ENCODE measurements at places on chromosomes 1 and 21.
A peak's percentile ranks its signal among the peaks of the same experiment; 100 is the strongest.

GRCh38 chr21:8988696-8989095, 1532.7 kb upstream of the TPTE start:
- no peaks in the 10 kb centered on the region for H3K4me1 ChIP-seq
- H3K4me3 ChIP-seq: no peak overlapping the region
- H3K27me3 ChIP-seq: no peaks in the 10 kb centered on the region

DNA sequence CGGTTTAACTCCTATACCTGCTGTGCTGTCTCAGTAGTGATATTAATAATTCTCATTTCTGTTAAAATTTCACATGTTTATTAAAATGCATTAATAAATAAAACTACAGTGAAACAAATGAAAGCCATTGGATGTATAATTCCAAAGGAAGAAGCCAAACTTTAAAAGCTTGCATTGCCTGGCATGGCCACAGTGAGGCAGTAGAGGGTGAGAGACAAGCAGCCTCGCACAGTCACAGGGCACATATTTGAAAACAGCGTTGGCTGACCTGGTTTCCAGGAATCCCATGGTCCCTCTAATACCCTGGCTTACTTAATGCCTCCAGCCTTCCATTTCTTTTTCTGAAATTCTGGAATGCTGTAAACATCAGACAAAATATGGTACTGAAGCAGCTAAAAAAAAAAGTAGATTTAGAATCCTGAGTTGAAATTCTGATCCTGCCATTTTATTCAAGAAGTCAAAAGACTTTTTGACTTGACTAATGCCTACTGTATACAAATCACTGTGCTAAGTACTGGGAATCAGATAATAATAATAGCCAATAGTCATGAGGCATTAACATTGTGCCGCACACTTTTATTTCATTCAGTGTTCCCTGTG, 6.7 kb upstream of the RNASEL start:
- peak; percentile 41 for DNase-seq
- peaks cover 16% of the 10 kb centered on the region for H3K27me3 ChIP-seq
- peaks cover 7% of the 10 kb centered on the region for H3K4me1 ChIP-seq
- no peak overlapping the region for H3K4me3 ChIP-seq

DNA sequence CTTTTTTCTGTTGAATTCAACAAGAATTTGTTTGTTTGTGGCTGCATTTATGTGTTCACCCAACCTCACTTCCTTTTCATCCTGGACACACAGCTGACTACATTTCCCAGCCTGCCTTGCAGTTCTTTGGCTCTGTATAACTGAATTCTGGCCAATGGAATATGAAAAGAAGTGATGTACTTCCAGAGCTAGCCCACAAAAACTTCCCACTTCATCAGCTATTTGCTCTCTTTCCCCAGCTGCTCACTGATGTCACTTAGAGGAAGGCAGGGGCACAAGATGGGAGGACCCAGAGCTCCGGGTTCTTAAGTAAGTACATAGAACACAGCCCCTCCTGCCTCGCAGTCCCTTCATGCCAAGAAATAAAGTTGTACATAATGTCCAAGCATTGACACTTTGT, 235.0 kb upstream of the FGGY start:
- no peaks in the 10 kb centered on the region for H3K27me3 ChIP-seq
- H3K4me3 ChIP-seq: no peak overlapping the region
- H3K4me1 ChIP-seq: peaks cover 34% of the 10 kb centered on the region

- no peak for DNase-seq
- no peak overlapping the region for H3K27ac ChIP-seq
- H3K4me1 ChIP-seq: peaks cover 8% of the 10 kb centered on the region
- H3K4me3 ChIP-seq: no peak overlapping the region
- no peaks in the 10 kb centered on the region for H3K27me3 ChIP-seq
- peaks cover 38% of the 10 kb centered on the region for H3K36me3 ChIP-seq
Measured at GRCh38 chr1:235190431-235190830, 29.4 kb upstream of the RBM34 start.

GRCh38 chr1:7513081-7513480, 258.0 kb upstream of the VAMP3 start:
- no peak for DNase-seq
- H3K36me3 ChIP-seq: no peaks in the 10 kb centered on the region
- H3K4me3 ChIP-seq: no peak overlapping the region
- H3K27ac ChIP-seq: no peak overlapping the region
- H3K27me3 ChIP-seq: no peaks in the 10 kb centered on the region
- H3K4me1 ChIP-seq: no peaks in the 10 kb centered on the region

GRCh38 chr1:198143797-198144196, 13.0 kb upstream of the NEK7 start:
- peak overlapping the region; percentile 37 for H3K4me3 ChIP-seq
- peak overlapping the region; percentile 18 for H3K27ac ChIP-seq
- no peak for DNase-seq

DNA sequence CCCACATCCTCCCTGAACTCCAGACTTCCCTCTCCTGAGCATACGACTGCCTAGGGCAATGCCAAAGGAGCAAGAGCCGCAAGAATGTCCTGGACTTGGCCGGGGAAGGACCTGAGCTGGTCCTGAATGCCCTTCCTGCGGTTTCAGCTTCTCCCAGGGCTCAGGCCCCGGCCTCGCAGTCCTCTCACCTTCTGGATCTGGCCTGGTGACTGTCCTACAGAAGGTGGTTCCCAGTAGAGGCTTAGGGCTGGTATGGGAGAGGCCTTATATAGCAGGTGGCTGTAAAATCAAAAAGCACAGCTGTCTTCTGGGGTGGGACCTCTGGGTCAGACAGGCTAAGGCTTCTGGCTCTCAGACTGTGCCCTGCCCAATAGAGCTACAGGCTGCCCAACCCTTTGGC, at the start of gene LYPD8:
Gene LYPD8, minus strand, starts transcription at position 243 of the 400 bp plus-strand sequence. CDS start 4,678 bp downstream, outside the sequence.
- no peak for DNase-seq
- no peak within 1 kb of the TSS for H3K27ac ChIP-seq
- H3K27me3 ChIP-seq: no peaks in the 10 kb centered on the region
- H3K4me1 ChIP-seq: peaks cover 2% of the 10 kb centered on the region
- no peak within 1 kb of the TSS for H3K4me3 ChIP-seq
- H3K36me3 ChIP-seq: no peaks in the 10 kb centered on the region

DNA sequence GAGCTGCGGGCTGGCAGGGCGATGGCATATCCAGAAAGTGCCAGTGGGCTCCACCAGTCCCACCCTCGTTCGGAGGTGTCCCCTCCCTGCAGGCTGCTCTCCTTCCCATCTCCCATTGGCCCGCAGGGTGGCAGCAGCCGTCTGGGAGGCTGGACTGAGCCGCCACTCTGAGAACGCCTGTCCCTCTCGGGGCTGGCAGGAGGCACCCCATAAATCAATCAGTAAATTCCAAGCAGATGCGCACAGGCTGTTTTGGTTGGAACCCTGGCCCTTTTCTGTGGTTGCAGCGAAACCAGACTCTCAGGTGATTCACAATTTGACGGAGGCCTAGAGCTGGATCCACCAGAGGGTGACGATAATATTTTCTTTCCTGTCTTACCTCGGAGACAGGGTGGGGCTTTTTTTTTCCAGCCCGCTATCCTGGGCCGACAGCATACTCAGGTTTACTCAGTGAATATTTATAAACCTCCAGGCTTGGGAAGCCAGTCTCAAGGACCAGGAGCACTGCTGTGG, 99.7 kb downstream of the GLIS1 start:
- H3K4me1 ChIP-seq: no peaks in the 10 kb centered on the region
- H3K4me3 ChIP-seq: no peak overlapping the region
- H3K27me3 ChIP-seq: no peaks in the 10 kb centered on the region
- no peak for DNase-seq
- no peak overlapping the region for H3K27ac ChIP-seq

DNA sequence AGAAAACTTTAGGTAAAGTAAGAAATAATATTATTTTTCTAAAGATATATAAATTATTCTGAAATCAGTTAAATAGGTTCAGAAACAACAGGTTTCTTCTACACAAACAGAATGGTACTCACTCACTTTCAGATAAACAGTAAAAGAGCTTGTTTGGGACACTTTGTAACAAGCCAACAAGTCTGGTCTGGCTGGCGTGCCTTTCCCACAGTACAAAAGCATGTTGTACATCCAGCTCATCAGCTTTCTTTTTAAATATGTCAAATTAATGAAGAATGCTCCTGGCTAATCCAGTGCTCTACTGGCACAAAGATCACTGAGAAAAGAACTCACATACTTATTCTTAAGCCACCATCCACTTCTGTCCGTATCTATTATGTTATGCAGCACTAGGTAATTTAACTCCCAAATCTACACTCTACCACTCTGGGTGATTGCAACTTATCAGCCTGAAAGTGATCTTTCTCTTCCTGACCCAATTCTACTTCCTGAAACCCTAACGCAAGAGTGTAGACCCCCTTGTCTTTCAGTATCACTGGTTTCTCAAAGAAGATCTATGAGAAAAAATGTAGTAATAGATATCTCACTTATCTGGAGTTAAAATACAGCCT, 32.6 kb downstream of the TRIT1 start:
- no peak for DNase-seq
- no peak overlapping the region for H3K4me3 ChIP-seq
- peaks cover 18% of the 10 kb centered on the region for H3K36me3 ChIP-seq
- no peak overlapping the region for H3K27ac ChIP-seq
- H3K4me1 ChIP-seq: peaks cover 12% of the 10 kb centered on the region

DNA sequence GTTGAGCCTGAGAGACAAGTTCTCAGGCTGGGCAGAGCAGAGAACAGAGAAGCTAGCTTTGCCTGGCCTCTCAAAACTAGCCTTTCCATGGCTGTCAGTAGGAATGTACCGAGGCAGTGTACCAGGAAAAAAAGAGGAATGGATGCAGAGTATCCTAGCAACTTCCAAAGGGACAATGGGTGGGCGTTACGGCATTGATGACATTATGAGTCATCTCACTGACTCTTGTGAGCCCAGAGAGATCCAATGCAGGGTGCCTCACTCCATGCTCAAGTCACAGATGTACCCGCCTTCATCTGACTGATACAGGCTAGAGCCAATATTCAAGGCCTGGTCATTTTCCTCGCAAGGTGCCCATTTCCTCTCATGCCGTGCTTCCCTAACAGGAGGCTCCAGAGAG, 51.4 kb upstream of the C8B start:
- no peaks in the 10 kb centered on the region for H3K4me1 ChIP-seq
- no peaks in the 10 kb centered on the region for H3K36me3 ChIP-seq
- no peak overlapping the region for H3K27ac ChIP-seq
- H3K27me3 ChIP-seq: no peaks in the 10 kb centered on the region
- DNase-seq: no peak
- H3K4me3 ChIP-seq: no peak overlapping the region

- H3K4me3 ChIP-seq: no peak overlapping the region
- DNase-seq: no peak
- H3K27me3 ChIP-seq: peaks cover 3% of the 10 kb centered on the region
- no peaks in the 10 kb centered on the region for H3K4me1 ChIP-seq
- no peak overlapping the region for H3K27ac ChIP-seq
Measured at GRCh38 chr1:38076038-38076437, 29.4 kb upstream of the POU3F1 start.

- H3K27ac ChIP-seq: no peak overlapping the region
- no peaks in the 10 kb centered on the region for H3K27me3 ChIP-seq
- no peak for DNase-seq
- peaks cover 38% of the 10 kb centered on the region for H3K4me1 ChIP-seq
Measured at GRCh38 chr1:186291271-186291670, 83.8 kb downstream of the TPR start.

DNA sequence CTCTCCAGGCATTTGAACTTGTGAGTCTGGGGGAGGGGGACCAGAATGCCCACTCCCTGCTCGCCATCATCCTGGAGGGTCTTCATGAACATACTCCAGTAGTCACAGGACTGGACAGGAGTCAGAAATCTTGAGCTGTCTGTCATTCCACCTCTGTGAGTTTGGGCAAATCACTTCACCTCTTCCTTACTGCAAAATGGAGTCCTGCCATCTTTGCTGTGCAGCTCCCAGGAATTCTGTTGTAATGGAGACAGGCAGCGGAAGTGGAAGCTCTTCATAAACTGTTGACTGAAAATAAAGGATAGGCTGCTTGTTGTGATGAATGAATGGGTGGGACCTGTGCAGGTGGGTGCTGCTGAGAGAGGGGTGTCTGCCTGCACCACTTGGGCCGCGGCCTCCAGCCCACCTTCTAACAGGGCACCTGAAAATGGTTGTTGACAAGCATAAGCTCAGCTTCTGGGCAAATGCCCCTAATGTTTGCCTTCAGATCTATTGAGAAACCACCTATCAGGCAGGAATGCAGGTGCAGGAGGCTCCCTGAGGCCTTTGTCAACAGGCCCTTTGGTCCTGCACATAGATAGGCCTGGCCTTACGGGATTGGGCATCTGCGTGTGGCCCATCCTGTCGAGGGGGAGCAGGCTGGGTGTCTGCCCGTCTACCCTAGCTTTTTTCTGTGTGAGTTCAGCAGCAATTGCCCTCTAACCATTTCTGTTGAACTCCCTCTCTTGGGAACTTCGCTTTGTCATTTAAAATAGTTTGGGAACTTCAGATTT, 321.0 kb downstream of the RPS6KC1 start:
- H3K36me3 ChIP-seq: no peaks in the 10 kb centered on the region
- no peak overlapping the region for H3K4me3 ChIP-seq
- H3K27me3 ChIP-seq: no peaks in the 10 kb centered on the region
- DNase-seq: no peak

- peaks cover 52% of the 10 kb centered on the region for H3K36me3 ChIP-seq
- no peak overlapping the region for H3K27ac ChIP-seq
- H3K4me3 ChIP-seq: no peak overlapping the region
- no peaks in the 10 kb centered on the region for H3K27me3 ChIP-seq
- DNase-seq: no peak
Measured at GRCh38 chr1:43691871-43692815, 15.2 kb upstream of the ST3GAL3 start.

DNA sequence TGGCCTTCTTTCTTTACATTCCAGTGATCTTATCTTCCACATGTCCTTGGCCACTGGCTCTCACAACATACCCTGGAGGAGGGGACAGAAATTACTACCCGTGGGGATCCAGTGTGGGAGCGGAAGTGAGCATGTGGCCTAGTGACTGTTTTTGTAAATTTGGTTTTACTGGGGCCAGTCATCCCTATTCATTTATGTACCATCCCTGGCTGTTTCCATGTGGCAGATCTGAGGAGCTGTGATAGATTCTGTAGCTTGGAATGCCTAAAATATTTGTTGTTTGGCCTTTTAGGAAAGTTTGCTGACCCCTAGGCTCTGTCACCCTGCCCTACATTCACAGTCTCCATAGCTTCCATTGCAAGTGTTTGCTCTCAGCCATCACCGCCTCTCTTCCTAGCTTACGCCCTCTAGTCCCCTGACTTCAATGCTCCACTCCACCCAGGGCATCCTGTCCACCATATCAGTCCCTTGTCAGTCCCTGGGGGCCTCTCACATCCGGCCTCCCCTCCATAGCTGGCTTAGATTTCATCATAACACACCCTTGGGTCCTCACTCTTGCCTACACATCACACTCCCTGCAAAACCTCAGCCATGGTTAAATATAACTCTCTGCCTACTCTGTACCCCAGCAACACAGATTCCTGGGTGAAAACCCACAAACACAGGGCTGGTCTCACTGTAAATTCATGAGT, 25.8 kb downstream of the DHCR24 start:
- no peaks in the 10 kb centered on the region for H3K27me3 ChIP-seq
- H3K36me3 ChIP-seq: peaks cover 56% of the 10 kb centered on the region
- peaks cover 10% of the 10 kb centered on the region for H3K4me1 ChIP-seq
- no peak for DNase-seq

- H3K27me3 ChIP-seq: no peaks in the 10 kb centered on the region
- H3K4me1 ChIP-seq: no peaks in the 10 kb centered on the region
- H3K27ac ChIP-seq: no peak overlapping the region
- no peak for DNase-seq
- H3K4me3 ChIP-seq: no peak overlapping the region
Measured at GRCh38 chr21:20882462-20883407, 115.5 kb upstream of the NCAM2 start.
